Mesothelial cell of epicardium (in vitro differentiated cells): ENCODE measurements at places on chromosomes 3 and 15.

DNA sequence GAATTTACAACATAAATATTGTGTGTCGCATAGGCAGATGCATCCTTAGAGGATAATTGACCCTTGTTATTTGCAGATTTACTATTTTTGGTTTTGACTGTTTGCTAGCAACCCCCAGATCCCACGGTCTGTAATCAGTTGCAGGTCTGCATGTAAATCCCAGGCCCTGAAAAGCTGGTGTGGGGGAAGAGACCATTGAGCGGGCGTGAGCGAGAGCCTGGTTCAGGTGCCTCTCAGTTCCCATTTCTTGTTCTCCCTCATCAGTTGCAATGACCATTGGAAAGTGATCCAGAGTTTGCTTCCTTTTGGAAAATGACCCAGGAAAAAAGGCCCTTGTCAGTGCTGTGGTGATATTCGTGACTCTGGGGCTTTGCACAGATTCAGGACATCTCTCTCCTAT, 238.9 kb downstream of the UACA start:
- DNase-seq = peak; percentile 17

GRCh38 chr15:84727429-84727828, 11.5 kb upstream of the SEC11A start:
- no peak for DNase-seq

GRCh38 chr15:27820722-27821121, 278.4 kb downstream of the OCA2 start:
- no peak for DNase-seq

GRCh38 chr15:77643764-77644163, 11.1 kb upstream of the LINGO1 start:
- DNase-seq = no peak

DNA sequence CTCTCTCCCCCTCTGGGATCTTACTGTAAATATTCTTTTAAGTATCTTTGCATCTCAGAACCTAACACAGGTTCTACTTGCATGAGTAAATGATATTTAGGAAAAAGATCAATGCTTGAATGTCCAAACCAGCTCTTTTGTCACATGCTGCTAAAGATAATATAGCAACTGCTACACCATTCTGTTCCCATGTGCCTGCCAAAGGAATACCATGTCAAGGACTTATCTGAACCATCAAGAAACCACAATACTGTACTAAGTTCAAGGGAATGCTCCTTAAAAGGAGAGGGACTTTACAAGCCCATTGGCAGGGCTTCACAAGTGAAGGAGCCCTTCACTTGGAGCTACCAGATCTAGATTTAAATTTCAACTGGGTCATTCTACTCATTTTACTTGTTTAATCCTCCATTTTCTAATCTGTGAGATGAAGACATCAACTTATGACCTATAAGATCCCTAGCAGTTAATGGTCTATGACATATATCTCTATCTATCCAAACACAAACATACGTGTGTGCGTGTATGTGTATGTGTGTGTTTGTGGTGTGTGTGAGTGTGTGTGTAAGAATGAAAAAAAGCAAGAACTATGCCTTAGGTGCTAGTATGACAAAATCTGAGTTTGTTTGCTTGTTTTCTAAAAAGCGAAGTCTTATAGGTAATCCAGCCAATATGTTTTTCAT, 13.0 kb upstream of the SEC62 start:
- no peak for DNase-seq

DNA sequence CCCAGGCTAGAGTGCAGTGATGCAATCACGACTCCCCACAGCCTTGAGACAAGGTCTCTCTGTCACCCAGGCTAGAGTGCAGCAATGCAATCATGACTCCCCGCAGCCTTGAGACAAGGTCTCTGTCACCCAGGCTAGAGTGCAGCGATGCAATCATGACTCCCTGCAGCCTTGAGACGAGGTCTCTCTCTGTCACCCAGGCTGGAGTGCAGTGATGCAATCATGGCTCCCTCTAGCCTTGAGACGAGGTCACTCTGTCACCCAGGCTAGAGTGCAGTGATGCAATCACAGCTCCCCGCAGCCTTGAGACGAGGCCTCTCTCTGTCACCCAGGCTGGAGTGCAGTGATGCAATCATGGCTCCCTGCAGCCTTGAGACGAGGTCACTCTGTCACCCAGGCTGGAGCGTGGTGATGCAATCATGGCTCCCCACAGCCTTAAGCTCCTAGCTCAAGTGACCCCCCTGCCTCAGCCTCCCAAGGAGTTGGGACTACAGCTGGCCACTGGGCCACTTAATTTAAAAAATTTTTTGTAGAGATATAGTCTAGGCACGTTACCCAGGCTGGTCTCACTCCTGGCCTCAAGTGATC, 26.1 kb downstream of the TFRC start:
- DNase-seq = no peak

- no peak for DNase-seq
Measured at GRCh38 chr3:151686257-151686656, 47.5 kb upstream of the AADACL2 start.

GRCh38 chr3:116240261-116240660, 205.0 kb downstream of the LSAMP start:
- DNase-seq = no peak

DNA sequence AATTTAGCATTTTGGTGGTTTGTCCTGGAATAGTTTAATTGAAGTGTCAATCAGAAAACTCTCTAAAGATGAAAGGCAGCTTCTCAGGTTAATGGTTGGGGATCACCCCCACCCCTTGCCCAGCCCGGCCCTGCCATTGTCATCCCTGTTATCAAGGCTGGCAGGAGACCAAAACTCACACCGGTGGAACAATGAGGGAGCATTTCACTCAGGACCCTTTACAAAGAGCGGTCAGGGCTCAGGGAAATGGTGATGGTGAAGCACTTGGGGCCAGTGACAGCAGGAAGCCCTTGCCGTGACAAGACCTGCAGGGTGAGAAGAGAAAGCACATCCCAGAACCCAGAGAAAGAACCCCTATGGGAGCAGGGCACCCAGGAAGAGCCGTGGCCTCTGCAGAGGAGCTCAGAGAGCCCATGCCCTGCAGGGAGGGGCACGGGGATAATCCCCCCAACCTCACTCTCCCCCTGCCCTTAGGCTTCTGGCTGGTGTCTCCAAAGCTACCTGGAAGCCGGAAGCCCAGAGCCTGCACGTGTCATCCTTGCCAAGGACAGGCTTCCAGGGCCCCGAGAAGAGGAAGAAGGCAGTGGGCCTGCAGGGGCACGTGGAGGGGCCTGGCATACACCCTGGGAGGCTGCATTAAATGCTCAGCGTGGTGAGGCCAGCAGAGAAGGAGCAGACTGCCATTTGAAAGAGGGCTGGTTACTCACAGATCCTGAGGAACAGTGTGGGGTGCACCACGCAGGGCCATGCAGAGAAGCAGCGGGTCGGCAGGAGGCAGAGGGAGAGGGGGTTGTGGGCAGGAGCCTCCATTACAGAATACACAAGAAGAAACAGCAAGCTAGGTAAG, 80.6 kb upstream of the PRR20G start:
- DNase-seq = no peak

DNA sequence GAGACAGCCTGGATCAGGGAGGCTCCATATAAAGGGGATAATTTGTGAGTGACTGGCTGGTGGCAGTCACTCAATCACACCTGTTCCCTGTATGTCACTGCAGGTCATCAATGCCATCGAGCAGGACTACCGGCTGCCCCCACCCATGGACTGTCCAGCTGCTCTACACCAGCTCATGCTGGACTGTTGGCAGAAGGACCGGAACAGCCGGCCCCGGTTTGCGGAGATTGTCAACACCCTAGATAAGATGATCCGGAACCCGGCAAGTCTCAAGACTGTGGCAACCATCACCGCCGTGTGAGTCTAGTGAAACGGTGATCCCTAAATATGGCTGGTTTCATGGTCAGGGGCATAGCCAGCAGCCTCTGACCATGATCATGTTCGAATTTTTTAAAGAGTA, 453.2 kb downstream of the EPHB1 start:
- no peak for DNase-seq

DNA sequence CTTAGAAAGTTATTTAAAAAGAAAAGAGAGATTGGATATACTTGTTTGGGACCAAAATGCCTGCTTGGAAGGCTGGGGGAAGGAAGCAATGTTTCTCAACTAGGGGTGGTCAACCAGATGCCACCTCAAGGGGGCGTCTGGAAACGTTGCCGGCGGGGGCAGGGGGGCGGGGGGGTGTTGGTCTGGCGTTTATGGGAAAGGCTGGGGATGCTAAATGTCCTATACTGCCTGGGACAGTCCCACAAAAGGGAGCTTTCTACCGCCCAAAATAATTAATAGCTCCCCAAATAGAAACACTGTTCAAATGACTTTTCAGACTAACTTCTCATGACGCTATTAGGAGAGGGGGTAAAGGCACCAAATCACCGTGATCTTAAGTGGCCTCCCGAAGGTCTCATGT, 2.2 kb downstream of the POLG start:
- DNase-seq = no peak

DNA sequence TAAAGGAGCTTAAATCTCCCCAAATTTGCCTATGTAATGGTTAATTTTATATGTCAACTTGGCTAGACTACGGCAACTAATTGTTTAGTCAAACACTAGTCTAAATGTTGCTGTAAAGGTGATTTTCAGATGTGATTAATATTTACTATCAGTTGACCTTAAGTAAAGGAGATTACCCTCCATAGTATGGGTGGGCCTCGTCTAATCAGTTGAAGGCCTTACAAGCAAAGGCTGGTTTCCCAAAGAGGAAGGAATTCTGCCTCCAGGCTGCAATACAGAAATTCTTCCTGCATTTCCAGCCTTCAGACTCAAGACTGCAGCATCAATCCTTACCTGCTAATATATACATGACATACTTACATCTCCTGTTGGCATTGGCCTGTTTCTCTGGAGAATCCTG, 23.6 kb downstream of the SLC12A8 start:
- no peak for DNase-seq

- no peak for DNase-seq
Measured at GRCh38 chr3:172918568-172919296, 168.2 kb downstream of the ECT2 start.

DNA sequence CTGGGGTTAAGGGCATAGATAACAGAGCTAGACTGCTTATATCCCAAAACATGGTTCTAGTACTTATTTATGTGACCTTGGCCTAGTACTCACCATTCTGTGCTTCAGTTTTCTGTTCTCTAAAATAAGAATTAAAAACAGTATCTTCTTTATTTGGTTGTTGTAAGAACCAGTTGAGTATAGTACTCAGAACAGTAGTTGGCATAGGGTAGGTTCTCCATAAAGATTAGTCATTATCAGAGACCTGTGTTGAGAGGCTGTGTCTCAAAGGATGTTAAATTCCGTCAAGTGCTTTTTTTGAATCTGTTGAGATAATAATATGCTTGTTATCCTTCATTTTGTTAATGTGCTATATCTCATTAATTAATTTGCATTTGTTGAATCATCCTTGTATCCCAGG, 47.4 kb upstream of the OSTN start:
- no peak for DNase-seq

DNA sequence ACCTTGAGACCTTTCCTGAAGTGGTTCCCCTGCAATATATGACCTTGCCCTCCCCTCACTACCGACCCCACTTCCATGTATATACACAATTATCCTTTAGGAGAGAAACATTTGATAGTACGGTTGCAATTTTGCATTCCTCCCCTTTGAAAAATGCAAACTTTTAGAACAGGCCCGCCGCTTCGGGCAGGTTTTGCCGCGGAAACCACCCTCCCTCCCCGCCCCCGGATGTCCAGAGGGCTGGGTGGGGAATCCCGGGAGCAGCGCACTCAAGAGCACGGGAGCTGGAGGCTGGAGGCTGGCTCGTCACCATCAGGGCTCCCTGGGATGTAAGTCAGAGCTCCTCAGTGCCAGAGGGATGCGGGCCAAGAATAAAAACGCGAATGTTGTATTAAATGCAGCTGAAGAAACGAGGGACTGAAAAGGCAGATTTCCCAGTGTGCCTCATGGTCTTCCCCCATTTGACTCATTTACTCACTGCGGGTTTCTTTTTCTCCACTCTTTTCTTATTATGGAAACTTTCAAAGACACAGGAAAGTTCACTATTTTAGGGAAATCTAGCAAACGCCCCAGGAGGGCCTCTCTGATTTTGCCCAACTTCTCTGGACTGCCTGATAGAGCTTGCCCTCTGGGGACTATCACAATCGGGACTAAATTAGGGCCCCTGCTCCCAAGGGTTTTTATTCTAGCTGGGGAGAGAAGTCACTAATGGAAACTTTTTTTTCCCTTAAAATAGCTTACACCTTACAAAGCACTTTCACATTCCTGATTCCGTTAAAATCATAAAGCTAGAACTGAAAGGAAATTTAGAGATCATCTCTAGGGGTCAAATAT, 2.9 kb upstream of the USP3 start:
- no peak for DNase-seq

GRCh38 chr3:125051715-125052581, 3.8 kb downstream of the HEG1 start:
- DNase-seq = no peak

GRCh38 chr15:74402337-74402841, 31.4 kb downstream of the SEMA7A start:
- no peak for DNase-seq

DNA sequence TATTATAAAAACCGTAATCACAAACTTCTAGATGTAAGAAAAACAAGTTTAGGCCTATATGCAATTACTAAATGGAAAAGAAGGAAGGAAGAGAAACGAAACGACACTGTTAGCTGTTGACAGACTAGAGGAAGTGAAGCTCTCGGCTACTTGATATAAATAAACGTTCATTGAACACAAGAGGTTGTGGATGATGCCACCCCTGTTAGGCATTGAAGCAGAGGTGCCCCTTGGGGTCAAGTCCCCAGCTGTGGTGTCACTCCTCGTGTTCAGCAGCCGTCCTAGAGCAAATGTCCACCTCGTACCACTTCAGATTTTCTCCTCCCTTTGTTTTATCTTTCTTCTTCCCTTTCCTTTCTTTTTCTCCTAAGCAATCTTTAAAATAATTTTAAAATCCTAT, 146.5 kb upstream of the UBE2E1 start:
- no peak for DNase-seq

DNA sequence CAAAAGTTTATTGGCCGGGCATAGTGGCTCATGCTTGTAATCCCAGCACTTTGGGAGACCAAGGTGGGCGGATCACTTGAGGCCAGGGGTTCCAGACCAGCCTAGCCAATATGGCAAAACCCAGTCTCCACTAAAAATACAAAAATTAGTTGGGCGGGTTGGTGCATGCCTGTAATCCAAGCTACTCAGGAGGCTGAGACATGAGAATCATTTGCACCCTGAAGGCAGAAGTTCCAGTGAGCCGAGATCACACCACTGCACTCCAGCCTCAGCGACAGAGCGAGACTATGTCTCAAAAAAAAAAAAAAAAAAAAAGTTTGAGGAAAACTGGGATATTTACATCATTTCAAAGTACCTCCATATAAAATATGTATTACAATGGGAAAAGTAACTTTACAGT, 40.4 kb downstream of the ETFA start:
- no peak for DNase-seq

DNA sequence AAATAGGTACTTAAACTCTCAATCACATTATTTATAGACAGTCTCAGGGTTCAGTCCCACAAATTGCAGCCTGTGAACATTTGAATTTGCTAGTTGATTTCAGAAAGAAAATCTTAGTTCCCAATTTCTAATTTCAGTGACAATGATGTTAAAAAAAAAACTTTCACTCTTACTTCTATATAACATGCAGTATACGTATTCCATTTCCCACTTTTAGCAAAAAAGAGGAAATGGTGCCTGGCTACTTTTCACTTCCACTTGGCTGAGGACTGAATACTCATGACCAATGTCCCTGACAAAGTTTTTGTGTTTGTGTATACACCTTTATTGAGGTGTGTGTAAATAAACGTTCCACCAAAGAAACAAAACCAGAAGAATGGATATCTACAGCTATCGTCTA, 32.1 kb upstream of the XCR1 start:
- DNase-seq = no peak
